ENCODE measurements at places on chromosomes 12 and 14.

GRCh38 chr14:100522616-100523099 is 64.6 kb downstream of the BEGAIN start:
- no peak for DNase-seq

DNA sequence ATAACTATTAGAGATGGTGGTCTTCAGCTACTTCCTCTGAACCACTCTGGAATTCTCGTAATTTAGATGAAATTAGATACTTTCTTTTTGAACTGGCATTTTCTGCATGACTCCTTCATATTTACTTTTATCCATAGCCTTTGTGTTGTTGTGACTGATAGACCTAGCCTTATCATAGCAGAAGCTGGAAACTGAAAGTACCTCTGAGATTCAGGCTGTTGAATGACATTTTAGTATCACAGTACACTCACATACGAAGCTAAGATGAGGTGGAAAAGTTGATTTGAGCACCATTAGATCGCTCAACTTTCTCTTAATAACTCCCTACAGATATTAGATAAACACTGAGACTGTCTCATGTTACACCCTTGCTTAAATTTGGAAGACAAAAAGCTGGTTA is 525.1 kb upstream of the FBXO33 start:
- no peak for DNase-seq

GRCh38 chr12:39587225-39587624 is 32.4 kb downstream of the ABCD2 start:
- peak; percentile 5 for DNase-seq

DNA sequence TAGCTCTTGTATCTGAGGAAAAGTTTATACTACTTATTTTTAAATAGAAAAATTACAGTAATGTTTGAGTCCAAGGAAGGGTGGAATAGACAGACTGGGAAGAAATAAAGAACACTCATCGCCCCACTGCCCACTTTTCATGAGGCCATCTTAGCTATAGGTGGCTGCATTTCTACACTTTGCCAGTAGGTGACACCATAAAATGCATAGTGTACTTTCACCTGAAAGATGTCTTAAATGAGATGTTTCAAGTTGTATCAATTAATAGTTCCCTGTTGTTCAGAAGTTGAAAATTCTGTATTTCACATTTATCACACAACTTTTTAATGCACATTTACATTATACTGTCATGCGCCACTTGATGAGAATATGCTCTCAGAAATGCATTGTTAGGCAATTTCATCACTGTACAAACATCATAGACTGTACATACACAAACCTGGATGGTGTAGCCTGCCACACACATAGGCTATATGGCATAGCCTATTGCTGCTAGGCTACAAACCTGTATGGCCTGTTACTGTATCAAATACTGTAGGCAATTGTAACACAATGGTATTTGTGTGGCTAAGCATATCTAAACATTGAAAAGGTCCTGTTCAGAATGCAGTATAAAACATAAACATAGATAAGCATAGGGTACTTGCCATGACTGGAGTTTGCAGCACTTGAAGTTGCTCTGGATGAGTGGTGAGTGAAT is 27.6 kb downstream of the PMCH start:
- no peak for DNase-seq

DNA sequence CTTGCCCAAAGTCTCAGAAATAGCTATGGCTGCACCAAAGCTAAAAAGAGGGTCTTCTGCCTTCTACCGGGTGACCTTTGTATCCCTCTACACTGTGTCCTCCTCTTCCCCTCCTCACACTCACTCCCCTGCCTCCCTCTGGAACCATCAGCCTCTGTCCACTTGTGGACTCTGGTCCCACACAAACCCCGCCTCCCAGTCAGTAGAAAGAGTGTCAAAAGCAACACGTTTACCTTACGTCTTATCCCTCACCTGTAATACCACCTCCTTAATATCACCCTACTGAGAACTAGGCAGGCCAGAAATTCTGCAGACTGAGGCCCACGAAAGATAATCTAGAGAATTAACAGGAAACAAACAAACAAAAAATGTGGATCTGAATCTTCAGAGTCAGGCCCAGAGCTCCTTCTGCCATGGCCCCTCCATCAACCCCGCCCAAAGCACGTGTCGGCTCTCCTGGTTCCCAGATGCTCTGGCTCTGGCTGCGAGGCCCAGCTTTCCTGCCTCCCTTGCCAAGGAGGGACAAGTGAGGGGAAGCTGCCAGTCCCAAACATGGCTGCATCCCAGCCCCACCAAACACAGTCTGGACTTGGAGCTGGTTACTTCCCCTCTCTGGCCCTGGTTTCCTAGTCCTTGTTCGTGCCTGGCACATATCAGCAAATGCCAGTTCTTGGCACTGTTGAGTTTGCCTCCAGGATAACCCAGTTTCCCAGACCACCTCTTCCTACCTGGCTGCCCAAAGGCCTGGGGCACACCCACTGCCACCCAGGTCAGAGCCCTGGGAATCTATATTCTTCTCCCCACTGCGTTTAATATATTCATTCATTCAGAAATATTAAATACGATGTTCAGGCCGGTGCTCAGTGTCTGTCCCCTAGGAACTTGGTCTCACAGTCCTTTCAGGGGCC is 2.7 kb downstream of the ACTN1 start:
- DNase-seq = no peak

- no peak for DNase-seq
These were observed 40.5 kb downstream of the IRF2BPL start for GRCh38 chr14:76987956-76988520.

DNA sequence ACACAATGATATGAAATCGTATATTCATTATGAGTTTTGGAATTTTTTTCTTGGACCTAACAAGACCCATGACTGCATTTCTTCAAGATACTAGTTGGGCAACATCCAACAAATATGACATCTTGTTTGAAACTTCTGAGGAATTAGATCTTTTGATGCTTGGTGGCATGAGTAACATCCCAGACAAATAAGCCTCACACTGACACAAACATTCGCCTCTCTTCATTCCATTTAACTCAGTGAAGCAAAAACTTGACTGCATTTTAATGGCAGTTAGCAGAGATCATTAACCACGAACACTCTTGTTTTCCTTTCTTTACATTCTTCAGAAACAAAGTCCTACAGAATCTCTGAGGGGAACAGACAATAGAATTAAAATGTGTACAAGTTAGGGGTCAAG is 758.3 kb downstream of the C12orf50 start:
- DNase-seq = no peak

DNA sequence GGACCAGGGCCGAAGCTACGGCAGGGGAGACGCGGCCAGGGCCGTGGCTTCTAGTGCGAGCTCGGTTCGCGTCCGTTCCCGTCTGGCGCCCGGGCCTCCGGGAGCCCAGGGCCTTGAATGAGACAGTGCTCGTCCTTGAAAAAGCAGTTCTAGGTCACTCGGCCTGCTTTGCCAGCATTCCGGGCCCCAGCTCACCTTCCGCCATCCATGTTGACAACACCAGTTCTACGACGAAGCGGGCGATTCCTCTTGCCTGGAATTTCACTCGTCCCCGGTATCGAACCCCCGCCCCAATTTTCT is 4.5 kb downstream of the OR10AD1 start:
- peak; percentile 19 for DNase-seq

DNA sequence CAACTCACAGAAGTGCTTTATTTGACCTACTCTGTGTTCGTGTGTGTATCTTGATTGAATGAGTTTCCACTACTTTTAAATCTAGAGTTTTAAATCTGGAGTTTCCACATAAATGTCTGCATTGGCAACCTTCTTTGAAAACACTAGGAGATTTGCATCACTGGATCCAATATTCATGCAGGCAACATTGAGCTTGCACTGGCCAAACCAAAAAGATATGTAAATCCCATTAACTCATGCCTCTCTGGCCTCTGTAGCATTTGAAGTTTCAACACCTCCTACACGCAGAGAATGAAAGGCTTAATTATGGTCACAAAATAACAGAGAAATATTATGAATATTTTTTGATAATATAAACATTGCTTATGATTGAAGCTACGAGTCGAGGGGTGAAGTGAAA is 178.6 kb downstream of the DUSP6 start:
- DNase-seq = no peak

DNA sequence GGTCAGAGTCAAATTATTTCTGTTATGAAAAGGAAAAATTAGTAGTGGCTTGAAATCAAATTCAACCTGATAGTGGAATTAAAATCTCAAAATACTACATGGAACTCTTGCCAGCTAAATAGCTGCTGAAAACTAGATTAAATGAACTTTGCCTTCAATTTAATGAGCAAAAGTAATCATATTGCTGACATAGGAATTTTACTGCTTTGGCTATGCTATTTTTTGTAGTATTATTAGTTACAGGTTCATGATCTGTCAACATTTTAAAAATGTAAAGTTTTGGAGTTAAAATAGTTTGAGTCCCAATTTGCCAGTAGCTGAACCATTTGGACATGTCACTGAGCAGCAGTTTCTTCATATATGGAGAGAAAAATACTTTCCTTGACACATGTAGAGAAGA is 81.4 kb downstream of the RERGL start:
- DNase-seq = no peak

DNA sequence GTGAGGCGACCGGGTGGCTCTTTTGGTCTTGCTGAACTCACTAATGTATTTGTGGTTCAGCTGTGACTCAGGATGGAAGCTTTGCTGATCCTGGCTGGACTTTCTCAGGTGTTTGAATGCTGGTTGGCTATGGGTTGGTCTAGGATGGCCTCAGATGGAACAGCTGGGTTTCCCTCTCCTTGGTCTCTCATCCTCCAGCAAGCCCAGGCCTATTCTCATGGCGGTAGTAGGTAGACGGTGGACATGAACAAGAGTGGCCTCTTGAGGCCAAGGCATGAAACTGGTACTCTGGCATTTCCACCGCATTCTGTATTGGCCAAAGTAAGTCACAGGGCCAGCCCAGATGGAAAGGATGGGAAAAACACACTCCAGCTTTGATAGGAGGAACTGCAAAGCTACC is 11.8 kb upstream of the POLR3B start:
- no peak for DNase-seq

DNA sequence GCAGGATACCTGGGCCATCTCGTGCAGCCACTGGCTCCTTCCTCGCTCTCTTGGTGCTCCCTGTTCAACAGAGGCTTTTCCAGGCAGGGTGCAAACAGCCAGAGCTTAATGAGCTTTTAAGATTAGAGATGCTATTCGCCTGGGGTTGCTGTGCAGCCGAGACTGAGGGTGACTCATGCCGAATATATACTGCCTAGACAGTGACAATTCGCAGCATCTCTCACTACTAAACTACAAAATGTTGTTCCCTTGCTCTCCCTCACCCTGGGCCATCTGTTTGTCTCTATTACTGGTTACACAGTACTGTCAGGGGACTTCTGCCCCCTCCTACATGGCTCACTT is 26.0 kb upstream of the TESC start:
- DNase-seq = no peak

DNA sequence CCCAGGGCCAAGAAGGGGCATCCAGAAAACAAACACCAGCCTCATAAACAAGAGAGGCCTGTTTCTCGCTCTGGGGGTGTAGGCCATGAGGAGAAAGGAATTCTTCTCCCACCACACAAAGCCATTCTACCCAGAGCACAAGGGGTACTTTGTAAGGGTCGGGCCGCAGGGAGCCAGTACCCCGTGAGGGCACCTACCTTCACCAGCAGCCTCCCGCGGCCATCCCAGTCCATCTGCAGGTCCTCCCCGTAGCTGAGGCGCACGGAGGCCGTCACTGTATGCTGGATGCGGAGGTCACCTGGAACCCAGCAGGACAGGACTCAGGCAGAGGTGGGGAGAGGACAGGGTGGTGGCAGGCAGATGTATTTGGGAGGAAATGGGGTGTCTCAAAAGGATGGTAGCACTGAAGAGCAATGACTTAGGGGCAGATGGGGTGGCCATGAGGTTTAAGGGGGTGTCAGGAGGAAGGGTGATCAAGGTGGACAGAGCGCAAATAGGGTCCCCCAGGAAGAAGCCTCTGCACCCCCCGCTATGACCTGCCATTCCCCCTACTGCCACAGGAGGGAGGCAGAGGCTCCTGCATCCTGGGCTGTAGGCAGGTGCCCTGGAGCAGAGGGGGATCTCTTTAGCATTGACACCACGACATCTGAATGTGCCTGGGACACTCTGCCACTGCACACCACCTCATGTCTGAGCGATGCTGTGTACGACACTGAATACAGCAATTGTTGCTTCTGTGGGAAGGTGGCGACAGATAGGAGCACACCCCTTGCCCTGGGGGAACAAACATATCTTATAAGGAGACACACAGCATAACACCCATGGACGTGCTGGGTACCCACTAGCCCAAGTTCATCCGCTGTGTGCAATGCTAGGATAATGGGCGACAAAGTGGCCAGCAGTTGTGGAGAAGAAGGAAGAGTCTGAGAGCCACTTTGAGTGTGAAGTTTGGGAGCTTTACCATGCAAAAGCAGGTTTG is 61.4 kb downstream of the VWF start:
- peak; percentile 56 for DNase-seq

Data from activated CD4-positive, alpha-beta T cell treated with anti-CD3 and anti-CD28 coated beads for 4 hours (primary cell).